ENCODE measurements at places on chromosomes 7 and 10.
A peak's percentile ranks its signal among the peaks of the same experiment; 100 is the strongest.

DNA sequence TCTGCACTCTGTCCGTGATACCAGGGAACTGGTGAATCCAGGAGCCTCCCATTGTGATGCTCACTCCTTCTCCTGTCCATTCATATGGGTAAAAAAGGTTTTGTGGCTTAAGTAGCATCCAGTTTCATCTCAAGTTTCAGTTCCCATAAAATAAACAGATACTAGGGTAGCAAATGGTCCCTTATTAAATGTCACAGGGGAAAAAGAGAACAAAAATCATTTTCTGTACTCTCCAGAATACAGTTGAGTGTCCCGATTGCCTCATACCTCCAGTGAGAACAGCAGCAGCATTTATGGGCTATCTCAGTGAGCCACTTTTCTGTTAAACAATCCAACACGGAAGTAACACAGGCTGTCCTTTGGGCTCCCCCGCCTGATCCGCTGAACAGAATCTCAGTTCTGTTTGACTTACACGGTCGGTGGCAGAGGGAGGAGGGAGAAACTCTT lies 179.6 kb downstream of the CELF2 start:
- no peak for DNase-seq

DNA sequence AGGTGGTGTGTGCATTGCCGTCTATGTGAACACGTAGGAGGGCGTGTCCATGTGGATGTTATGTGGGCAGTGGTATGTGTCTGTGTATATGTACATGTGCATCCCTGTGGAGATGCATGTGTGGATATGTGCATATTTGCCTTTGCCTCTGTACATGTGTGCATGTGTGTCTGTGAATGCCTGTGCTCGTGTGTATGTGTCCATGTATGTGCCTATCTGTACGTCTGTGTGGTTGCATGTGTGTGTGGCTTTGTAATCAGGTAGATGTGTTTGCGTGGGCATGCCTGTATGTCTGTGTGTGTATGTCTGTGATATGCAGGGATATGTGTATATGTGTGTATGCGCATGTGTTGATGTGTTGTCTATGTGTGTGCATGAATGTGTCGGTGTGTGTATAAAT lies 19.7 kb downstream of the ADCY1 start:
- DNase-seq = no peak

GRCh38 chr7:21568762-21569161 lies 25.9 kb downstream of the DNAH11 start:
- DNase-seq = no peak

GRCh38 chr7:28840592-28840995 lies 117.5 kb downstream of the TRIL start:
- peak; percentile 22 for DNase-seq

DNA sequence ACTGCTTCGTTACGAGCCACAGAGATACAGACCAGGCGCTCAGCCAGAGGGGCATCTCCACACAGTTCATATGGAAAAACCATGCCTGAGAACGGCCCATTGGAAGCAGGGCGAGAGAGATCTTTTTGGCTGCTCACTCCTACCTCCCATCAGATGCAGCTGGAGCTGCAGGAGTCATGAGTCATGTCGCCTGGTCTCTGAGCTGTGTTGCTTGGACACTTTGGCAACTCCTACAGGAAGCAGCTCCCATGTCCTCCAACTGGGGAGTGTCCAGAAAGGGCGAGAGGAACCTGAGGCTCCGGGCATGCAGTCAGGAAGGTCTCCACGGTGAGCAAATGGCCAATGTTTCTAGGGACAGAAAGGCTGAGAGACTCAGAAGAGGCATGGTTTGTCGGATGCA lies 24.9 kb downstream of the INSIG1 start:
- DNase-seq = peak; percentile 33

DNA sequence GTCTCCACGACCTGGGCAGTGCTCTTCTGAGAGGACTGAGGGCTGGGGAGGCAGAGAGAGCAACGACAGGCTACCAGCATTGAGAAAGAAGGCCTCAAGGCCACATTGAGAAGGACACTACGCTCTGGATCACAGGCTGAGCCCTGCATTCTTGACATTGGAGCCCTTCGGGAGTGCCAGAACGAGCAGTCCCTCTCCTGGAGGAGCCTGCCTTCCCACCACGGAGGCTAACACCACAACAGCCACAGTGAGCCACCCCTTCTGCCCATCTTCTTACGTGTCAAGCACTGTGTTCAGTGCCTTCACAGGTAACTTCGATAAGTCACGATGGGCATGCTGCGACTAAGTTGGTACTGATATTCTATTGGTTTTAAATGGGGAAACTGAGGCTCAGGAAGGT lies 267.8 kb downstream of the RPS24 start:
- DNase-seq = no peak
